ENCODE measurements at places on chromosomes 5 and 9.

DNA sequence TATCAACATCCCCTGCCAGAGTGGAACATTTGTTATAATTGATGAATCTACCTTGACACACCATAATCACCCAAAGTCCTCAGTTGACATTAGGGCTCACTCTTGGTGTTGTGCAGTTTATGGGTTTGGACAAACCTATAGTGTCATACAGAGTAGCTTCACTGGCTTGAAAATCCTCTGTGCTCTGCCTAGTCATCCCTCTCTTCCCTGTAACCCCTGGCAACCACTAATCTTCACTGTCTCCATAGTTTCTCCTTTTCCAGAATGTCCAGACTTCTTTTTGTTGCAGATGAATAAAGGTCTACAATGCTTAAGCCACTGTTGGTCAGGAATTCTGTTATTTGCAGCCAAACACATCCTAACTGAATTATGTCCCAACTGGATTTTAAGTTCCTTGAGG lies 22.5 kb upstream of the SUB1 start:
- DNase-seq, result no peak

- DNase-seq, result no peak
Observed at GRCh38 chr9:113311961-113312360, 8.8 kb upstream of the RNF183 start.

- DNase-seq, result no peak
Observed at GRCh38 chr9:89684218-89684617, 79.4 kb downstream of the GADD45G start.

- DNase-seq, result no peak
Observed at GRCh38 chr5:1509346-1510085, 14.2 kb downstream of the LPCAT1 start.

DNA sequence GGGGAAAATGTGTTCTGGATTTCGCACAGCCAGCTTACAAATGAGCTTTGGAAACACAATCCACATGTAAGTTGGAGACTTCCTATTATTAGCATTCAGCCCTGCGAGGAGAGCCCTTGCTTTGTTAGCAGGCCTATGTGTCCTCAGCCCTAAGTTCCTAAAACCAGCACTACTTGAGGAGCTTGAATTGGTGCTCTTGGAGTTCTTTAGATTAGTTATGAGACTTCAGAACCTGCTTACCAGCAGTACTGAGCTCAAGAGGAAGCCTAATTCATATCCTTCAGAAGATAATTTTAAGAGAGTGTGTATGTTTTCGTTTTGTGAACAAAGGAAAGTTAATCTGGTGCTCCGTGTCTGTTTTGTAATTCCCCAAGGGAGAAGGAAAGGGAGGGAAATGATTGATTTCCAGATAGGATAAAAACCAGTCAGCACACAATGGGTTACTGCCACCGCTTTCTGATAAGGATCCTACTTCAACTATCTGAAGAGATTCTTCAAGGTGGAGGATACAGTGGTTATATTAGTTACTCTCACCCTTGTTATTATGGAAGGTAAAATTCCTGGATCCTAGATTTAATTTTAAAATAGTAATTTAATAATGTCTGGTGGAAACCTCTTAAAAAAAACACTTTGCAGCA lies 35.2 kb downstream of the PIK3R1 start:
- DNase-seq, result no peak

DNA sequence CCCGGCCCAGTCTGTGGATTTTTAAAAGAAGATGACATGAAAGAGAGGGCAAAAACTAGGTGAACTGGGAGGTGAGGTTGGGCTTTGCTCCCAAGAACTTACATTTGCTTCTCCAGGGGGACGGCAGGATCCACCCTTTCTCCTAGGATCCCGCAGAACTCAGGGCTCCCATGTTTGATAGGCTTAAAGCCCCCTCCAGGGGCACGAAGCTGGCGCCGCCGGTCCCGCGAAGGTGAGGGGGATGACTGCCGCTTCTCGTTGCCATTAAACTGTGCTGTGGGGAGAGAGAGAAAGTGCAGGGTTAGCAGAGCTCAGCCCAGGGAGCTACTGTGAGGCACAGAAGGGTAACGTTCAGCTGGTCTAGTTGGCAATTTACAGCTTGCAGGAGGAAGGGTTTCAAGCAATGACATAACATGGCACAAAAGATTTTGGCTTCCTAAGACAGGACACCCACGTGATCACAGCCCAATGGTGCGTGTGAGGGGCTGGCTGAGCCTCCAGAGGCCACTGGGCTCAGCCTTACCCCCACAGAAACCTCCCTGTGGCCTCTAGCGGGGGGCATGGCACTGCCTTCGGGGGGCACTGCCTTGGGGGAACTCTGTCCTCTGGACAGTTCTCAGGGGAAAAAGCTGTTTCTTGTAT lies 52.0 kb upstream of the SLC25A51 start:
- DNase-seq, result no peak

- DNase-seq, result no peak
Observed at GRCh38 chr9:94985649-94986048, 259.1 kb downstream of the AOPEP start.

DNA sequence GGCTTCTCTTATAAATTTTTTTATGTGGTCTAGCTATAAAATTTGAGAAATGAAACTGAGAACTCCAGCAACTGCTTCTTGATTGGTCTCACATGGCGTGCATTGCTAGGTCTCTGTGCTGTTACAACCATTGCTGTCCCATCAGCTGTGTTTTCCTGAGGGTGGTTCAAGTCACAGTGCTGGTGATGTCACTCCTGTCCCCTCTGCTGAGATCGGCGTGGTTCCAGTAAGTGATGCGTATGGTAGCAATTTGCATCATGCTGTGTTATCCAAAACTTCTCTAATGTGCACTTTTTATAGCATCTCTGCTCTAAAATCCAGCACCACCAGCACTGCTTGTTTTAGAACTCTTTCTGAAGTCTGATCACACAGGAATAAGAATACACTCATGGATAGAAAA lies 112.6 kb upstream of the ZNF608 start:
- DNase-seq, result no peak

DNA sequence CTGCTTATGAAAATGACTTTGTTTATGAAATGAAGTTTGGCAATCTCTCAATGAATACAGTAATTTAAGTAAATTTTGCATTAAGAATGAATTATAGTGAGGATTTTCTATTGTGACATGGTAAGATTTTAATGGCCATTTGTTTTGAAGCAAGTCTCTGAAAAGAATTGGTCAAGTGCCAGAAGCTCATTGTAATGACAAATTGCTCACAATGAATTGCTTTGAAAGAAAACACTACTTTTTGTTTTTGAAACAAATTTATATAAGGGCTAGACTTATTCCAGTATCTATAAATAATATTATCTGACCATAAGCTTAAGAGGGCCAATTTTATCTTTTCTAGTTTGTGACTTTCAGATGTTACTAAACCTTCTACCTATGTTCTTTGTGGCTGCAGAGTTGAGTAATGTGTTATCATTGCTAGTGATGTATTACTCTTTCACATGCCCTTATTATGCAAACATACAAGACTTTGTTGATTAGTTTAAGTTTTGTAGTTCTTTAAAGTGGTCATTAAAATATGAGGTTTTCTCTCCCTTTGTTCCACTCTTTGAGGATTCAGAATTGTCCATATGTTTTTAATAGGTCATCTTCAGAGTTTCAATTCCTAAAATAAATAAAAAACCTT lies 93.0 kb upstream of the ZNF608 start:
- no peak for DNase-seq

DNA sequence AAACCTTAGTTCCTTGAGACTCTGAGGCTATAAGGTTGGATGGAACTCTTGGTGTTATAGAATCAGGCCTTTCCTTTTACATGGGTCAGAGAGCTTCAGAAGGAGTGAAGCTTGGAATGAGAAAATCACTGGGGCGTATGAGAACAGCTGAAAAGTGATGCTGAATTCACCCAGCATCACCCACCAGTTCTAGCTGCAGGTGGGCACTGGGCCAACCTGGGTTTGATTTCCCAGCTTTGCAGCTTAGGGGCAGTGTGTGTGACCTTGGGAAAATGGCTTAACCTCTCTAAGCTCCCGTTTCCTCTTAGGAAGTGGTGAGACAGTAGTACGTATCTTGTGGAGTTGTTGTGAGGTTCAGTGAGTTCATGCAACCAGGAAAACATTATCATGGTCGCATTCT lies 10.7 kb downstream of the PCDH12 start:
- DNase-seq, result no peak

DNA sequence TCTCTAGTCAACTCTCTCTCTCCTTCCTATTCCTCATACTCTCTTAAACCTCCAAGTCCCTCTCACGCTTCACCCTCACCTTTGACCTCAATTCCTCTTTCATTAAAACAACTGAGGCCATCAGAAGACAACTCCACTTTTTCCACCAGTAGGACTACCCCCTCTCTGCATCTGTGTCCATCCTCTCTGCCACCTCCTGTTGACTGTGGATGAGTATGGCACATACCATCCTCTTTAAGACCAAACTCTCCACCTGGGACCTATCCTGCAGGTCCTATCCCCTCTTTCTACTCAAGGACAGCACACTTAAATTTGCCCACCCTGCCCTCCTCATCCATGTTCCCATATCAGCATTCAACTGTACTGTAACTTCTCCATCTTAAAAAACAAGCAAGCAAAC lies 89.2 kb downstream of the FOXD1 start:
- DNase-seq, result no peak

DNA sequence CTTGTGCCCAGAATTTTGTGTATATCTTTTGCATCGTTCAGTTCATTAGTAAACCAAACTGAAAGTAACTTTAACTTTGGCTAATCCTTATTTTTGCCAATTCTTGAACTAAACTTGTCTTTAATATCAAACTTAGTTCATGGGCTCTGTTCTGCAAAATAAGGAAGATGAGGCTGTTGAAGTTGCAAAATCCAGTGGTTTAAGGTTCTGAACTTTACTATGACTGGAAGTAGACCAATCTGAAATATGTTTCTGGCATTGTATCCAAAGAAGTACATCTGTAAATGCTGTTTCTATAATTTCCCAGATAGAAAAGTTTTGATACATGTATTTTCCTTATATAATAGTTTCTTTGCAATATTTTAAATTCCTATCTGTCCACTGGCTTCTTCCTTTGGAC lies 238.1 kb downstream of the CETN3 start:
- DNase-seq, result no peak

DNA sequence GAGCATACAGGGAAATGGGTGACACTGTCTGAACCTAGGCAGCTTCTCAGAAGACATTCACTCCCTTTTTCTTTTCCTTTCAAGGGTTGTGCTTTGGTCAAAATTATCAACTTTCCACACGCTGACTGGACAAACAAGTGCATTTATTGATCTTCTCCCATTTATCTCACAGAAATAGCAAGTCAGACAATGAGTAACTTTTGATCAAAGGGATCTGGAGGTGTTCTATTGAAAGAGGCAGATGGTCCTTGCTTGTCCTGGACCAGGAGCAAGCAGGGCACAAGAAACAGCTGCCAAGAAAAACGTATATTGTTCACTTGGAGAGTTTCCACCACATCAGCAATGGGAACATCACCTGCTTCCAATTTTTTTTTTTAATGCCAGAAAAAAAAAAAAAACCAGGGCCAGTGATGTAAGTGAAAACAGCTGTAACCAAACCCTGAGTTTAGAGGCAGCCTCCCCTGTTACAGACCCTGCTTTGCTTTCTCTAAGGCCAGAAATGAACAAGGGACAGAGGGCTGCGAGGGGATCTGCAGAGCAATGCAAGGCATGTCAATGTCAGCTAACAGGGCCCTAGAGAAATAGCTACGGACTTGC lies 79.8 kb downstream of the NIPSNAP3B start:
- DNase-seq, result no peak

- DNase-seq, result no peak
Observed at GRCh38 chr5:9516591-9516990, 29.3 kb downstream of the SEMA5A start.

DNA sequence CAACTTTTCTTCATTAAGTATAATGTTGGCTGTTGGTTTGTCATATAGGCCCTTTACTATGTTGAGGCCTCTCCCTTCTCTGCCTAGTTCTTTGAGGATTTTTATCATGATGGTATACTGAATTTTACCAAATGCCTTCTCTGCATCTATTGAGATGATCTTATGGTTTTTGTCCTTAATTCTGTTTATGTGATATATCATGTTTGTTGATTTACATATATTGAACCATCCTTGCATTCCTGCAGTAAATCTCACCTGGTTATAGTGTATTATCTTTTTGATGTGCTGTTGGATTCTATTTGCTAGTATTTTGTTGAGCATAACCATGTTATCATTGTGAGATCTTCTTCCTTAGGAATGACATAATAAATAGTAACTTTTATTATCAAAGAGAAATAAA lies 362.9 kb downstream of the CCDC171 start:
- DNase-seq, result no peak

- DNase-seq, result no peak
Observed at GRCh38 chr9:3296536-3296935, 229.3 kb downstream of the RFX3 start.

- DNase-seq, result no peak
Observed at GRCh38 chr5:143054480-143054941, 284.3 kb downstream of the ARHGAP26 start.

- no peak for DNase-seq
Observed at GRCh38 chr9:89505048-89505447, 7.1 kb upstream of the SEMA4D start.

- DNase-seq, result no peak
Observed at GRCh38 chr5:76576450-76576849, 46.8 kb downstream of the F2RL2 start.

DNA sequence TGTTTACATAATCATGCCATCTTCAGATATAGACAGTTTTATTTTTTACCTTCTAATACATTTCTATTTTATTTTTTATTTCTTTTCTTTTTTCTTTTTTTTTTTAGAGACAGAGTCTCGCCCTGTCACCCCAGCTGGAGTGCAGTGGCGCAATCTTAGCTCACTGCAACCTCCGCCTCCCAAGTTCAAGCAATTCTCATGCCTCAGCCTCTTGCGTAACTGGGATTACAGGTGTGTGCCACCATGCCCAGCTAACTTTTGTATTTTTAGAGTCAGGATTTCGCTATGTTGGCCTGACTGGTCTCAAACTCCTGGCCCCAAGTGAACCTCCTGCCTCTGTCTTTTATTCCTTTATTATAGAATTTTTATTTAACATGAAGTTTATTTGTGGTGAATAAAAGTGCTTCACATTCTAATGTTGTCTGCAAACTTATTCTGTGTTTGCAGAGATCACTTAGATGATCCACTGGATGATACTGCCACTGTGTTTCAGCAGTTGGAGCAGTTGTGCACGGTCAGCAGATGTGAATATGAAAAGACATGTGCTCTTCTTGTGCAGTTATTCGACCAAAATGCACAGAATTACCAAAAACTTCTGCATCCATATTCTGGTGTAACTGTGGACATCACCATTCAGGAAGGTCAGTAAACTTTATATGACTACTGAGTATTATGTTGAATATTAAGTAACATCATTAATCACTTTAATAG lies 62.2 kb downstream of the RANBP17 start:
- no peak for DNase-seq

DNA sequence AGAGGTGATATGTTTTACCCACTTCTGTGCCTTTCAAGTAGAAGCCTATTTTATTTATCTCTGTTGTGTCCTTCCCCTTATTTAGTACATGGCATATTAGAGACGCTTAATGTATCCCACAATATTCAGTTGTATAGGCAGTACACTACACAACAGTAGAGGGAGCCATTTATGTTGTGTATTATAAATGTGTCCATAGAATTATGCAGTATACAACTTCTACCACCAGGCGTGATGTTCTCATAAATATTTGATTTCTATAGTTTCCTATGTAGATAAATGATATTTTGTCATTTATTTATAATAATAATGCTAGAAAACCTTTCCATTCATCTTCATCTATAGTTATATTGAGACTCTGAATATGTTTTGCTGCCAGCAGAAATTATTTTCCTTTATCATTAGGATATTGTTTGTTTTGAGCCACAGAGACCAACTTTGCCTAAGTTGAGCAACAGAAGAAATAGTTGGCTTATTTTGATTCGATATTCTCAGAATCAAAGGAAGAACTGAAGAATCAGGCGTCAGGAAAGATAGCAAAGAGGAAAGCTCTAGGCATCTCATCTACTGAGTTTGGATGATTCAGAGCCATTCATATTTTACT lies 81.7 kb downstream of the ADAMTS19 start:
- DNase-seq, result no peak
